ENCODE measurements at places on chromosomes 13 and 19.

- no peak for DNase-seq
Observed at GRCh38 chr13:53043398-53043797, 14.8 kb downstream of the OLFM4 start.

GRCh38 chr13:26992951-26993719 is 178.5 kb downstream of the USP12 start:
- no peak for DNase-seq

GRCh38 chr19:31535691-31536460 is 186.6 kb upstream of the TSHZ3 start:
- no peak for DNase-seq

GRCh38 chr19:2244125-2244411 is 5.1 kb upstream of the AMH start:
- DNase-seq: no peak

- DNase-seq: no peak
Observed at GRCh38 chr13:99157046-99157445, 43.6 kb upstream of the UBAC2 start.

DNA sequence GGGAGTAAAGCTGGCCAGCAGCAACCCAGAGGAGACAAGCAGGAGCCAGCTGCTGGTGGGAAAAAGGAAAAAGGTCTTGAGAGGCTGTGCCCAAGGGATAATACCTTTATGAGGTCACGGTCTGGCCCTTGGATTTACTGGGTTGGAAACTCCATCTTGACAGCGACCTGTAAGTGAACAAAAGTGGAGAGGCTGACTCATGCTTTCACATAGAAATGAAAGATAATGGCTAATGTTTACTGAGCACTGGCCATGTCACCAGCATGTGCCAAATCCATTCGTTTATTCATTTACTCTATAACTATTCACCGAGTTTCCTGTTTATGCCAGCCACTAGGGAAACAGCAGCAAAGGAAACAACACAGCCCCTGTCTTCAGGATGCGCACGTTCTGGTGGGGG is 4.7 kb downstream of the VRK3 start:
- DNase-seq: no peak

GRCh38 chr13:43230989-43231388 is 207.6 kb downstream of the DNAJC15 start:
- no peak for DNase-seq

DNA sequence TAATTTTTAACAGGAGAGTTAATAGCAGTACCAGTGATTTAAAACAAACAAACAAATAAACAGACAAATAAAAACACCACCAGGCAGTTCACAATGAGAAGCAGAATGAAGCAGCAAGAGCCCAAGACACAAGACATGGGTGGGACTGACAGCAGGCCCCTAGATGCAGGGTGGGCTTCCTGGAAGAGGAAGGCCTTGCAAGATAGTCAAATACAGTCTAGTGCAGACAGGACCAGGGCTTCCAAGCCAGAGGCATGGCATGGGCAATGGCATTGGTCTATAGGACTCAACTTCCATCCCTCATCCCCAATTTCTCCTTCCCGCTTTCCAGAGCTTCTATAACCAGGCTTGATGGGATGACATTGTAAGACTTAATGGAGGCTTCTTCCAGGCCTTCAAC is 645.1 kb downstream of the UQCRFS1 start:
- DNase-seq: no peak

DNA sequence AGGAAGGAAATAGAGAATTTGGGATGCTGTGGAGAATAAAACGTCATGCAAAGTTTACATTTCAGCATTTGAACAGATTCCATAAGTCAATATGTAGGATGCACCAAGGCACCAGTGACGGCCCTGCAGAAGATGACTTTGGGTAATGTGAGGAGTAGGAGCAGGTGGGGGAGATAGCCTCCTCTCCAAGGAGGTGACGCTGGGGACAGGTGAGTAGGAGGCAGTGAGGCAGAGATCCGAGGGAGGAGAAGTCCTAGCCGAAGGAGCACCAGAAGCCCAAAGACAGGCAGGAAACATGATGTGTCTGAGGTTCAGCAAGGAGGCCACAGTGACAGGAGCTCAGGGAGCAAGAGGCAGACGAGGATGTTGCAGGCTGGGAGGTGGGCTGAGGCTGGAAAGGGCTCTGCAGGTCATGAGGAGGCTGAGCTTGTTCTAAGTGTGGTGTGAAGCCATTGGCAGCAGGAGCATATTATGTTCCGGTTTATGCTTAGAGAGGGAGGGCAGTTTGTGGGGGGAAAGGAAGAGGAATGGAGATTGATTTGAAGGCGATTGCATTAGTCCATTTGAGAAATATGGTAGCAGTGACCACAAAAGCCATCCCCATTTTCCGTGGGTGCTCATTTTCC is 55.7 kb upstream of the C1QTNF9 start:
- no peak for DNase-seq

DNA sequence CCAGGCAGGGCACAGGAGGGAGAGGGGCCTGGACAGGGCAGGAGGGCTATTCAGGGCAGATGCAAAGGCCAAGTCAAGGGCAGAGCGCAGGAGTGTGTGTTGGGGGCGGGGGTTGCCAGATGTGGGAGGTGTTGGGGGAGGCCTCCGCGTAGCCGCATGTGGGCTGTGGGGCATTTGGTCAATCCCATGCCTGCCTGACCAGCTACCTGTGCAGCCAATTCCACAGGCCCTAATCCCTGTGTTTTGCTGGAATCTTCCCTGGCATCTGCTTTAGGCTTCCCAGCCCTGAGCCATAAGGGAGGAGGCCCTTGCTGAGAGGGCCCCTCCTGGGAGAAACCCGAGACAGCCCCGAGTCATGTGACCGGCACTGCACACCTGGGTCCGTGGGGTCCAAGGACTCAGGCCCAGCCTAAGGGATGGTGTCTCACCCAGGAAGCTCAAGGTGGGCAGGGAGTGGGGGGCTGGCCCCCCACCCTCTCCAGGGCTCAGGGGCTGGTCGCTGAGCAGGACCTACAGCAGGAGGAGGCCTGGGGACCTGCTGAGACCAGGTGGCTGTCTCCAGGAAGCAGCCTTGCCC is 20.3 kb downstream of the RFX1 start:
- no peak for DNase-seq

DNA sequence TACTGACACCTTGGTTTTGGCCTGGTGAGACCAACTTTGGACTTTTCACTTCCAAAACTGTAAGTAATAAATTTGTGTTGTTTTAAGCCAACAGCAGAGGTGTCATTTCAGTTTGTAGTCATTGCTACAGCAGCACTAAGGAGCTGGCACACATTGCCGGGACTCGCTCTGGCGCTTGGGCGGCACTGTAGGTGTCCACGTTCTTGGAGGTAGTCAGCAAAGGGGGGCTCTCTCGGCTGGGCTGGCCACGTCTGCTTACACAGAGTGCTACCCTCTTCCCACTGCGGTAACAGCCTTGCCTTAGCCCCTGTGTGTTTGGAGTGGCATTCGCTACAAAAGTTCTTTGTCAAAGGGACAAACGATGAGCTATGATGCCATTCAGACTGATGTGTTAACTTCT is 44.7 kb downstream of the HTR2A start:
- DNase-seq: no peak

- no peak for DNase-seq
Observed at GRCh38 chr13:33717775-33718174, 100.2 kb upstream of the RFC3 start.

DNA sequence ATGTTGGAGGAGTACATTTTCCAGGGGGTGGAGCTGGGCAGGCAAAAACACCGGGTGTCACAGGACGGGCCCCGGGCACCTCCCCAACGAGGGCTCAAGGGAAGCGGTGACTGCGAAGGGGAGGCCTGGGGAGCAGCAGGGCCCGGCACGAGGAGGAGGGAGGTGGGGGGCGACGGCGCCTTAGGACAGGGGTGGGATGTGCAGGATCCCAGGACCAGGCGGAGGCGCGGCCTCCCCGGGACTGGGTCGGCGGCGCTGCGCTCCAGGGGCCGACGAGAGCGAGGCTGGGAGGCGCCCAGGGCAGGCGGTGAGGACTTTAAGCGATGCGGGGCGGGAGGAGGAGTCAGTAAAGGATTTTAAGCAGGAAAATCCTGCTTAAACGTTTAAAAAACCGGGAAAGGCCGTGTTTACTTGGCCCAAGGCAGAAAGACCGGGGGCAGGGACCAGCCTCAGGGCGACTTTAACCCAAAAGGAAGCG is 427 bp downstream of the ZNF160 start:
- peak; percentile 12 for DNase-seq

- DNase-seq: no peak
Observed at GRCh38 chr13:21546372-21546771, 57.6 kb downstream of the MICU2 start.

- no peak for DNase-seq
Observed at GRCh38 chr13:112248862-112249592, 127.1 kb upstream of the SPACA7 start.

GRCh38 chr19:30916238-30916637 is 433.0 kb downstream of the TSHZ3 start:
- DNase-seq: no peak

GRCh38 chr13:33032037-33032625 is 15.9 kb downstream of the KL start:
- no peak for DNase-seq

Data from stimulated activated CD4-positive, alpha-beta T cell treated with anti-CD3 and anti-CD28 coated beads, Interleukin-12 subunit alpha, Interleukin-12 subunit beta, amount 100 ng/mL, for 4 hours (primary cell).